ENCODE measurements at places on chromosomes 7 and 10.

GRCh38 chr10:59624136-59624535 is 85.5 kb downstream of the SLC16A9 start:
- no peak for DNase-seq

DNA sequence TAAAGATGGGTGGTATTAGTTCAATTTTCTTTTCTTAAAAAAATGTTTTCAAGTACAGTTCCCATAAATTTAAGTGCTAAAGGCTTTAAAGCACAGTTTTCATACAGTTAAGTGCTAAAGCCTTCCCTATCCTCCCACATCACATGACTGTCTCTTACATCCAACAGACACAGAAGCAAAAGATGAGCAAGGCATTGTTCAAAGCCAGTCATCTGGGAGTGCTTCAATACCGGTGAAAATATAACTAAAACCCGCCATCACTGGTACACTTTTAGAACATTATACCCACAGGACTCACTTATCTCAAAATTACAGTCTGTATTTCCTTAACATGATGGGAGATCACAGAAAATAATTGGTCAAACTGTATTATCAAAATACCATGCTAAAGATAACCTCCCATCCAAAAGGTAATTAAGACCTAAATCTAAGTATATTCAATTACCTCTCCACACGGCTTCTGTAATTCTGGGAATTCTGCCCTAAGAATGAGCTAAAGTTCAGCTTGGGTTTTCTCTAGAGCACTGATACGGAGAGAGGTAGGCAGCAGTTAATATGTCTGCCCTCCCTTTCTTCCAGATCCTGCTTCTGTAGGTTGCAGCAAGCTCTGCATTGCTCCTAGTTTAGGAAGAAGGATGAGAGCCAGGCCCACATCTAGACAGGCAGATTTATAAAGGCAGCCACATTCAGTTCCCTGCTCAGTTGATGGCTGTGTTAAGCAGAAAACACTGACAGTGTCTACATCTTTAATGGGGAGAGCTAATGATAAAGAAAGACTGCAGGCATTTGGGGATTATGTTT is 474.8 kb upstream of the PFKP start:
- no peak for DNase-seq

GRCh38 chr10:24889639-24890038 is 62.8 kb downstream of the PRTFDC1 start:
- DNase-seq = no peak

DNA sequence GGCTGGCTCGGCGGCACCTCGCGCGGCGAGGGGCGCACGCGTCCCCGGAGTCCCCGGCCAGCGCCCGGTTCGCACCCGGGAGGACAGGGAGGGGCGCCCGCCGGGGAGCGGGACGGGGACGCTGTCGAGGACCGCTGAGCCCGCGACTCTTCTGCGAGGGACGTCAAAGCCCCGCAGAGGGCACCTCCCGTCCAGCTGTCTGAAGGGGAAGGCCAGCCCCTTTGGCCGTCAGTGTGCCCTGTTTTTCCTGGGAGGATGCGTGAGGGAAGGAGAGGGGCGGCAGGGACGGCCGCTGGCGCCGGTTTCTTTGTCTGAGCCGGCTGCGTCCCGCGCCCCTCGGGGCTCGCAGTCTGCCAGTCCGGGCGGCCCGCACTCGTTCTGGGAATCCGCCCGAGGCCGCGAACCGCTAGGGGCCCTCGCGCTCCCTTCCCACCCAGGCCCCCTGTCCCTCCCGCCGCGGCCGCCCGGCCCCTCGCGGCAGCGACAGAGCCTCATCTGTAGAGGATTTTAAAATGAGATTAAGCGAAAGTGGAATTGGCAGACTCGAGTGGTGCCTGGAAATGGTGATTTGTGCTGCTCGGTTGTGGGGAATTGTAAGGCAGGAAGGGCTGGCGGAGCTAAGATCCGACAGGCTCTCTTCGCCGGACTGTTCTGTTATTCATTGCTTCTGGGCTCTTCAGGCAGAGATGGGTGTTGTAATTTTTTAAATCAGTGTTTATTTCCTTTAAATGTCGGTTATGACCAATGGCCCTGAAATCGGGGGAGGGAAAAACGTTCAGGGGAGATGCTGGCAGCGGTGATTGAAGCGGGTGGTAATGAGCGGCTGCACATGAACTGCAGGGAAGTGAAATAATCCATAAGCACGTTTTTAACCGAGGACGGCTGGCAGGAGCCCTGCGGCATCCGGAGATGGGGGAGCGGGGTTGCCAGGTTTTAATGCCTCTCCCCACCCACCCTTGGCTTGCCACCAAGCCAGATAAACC is 618 bp upstream of the RELN start:
- no peak for DNase-seq

GRCh38 chr7:155591055-155591775 is 44.9 kb upstream of the CNPY1 start:
- DNase-seq = no peak

DNA sequence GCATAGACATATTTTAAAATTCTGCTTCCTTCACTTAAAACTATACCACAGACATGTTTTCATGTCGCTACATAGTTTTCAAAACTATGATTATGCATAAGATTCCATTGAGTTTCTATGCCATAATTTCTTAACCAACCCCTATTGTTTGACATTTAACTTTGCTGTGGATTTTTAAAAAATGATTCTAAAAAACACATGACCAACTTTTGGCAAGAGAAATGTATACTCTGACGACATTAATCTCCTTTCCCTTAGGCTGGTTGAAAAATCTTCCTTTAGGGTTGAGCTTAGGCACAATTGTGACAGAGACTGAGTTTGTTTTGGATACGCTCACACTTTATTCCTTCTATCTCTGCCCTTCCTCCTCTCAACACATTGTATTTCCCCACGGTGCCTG is 14.9 kb downstream of the CREB5 start:
- no peak for DNase-seq

DNA sequence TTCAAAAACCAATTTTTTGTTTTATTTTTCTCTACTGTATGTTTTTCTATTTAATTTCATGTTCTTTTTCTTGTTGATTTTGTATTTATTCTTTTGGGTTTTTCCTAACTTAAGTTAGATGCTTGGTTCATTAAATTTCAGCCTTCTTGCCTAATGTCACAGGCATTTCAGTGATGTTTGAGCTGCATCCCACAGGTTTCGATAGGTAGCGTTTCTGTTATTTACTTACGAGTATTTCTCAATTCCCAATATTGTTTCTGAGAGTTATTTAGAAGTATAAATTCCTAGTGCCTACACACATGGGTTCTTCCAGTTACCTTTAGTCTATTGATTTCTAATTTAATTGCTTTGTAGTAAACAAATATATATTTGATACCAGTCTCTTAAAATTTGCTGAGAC is 18.2 kb downstream of the PROSER2 start:
- no peak for DNase-seq

- no peak for DNase-seq
These were observed 18.6 kb upstream of the VCL start for GRCh38 chr10:73979141-73979808.

DNA sequence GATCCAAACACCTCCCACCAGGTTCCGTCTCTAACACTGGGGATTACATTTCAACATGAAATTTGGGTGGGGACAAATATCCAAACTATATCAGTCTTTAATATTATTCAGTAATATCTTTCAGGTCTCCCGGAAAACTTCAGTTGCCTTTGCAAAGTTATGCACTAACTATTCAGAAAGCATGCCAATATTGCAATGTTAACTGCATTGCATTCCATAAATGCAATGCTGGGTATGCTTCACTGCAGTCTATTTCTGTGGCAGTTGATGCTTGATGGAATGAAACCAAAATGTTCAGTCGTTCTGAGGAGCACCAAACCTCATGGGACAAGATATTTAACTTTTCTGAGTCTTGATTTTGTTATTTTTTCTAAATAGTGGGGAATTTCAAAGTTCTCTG is 147.5 kb downstream of the SLC16A9 start:
- DNase-seq = no peak

GRCh38 chr7:5406957-5407945 is 16.4 kb downstream of the TNRC18 start:
- no peak for DNase-seq

- peak; percentile 49 for DNase-seq
These were observed 370 bp downstream of the TMEM60 start for GRCh38 chr7:77797734-77798393.

DNA sequence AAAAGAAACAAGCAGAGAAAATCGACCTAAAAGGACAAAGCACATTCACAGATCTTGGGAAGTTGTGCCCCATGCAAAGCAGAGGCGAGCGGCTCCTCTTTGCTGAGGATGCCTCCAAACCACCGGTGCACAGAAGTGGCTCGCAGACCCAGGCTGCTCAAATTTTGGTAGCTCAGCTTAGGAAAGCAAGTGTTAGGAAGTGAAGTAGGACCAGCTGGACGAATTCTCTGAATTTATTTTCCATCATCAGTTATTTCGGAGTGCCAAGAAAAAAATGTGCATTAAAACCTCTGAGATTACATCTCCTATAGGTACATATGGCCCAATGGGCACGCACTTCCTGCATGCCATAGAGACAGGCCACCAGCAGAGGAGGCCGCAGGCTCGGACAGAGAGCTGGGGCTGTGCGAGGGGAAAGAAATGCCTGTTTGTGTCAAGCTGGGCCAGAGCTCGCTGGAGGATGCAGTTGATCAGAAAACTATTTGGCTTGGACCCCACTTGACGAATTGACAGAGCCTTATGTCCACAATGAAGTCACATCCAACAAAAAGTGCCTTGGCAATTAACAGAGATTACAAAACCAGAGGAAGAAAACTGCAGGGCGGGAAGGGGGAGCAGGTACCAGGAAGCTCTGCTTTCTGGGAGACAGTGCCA is 122.3 kb upstream of the LYZL2 start:
- peak; percentile 76 for DNase-seq

- DNase-seq = peak; percentile 4
These were observed 20.8 kb downstream of the GHRHR start for GRCh38 chr7:30984359-30985107.

DNA sequence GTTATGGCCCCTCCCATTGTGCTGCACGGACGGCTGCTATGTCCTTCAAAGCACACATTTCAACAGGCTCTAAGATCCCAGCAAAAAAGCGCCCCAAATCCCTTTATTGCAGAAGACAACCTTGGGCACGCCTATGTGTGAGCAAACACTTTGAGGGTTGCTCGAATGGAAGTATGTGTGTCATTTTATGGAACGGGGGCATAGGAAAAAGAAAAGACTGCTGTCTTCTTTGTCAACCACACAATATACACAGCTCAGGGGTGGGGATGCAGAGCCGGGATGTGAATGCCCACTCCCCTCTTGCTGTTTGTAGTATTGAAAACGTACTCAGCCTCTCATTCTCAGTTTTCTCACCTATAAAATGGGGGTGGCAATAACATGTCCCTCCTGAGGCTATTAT is 32.0 kb downstream of the C10orf53 start:
- DNase-seq = no peak

GRCh38 chr7:133265821-133266220 is 12.9 kb downstream of the EXOC4 start:
- DNase-seq = no peak

DNA sequence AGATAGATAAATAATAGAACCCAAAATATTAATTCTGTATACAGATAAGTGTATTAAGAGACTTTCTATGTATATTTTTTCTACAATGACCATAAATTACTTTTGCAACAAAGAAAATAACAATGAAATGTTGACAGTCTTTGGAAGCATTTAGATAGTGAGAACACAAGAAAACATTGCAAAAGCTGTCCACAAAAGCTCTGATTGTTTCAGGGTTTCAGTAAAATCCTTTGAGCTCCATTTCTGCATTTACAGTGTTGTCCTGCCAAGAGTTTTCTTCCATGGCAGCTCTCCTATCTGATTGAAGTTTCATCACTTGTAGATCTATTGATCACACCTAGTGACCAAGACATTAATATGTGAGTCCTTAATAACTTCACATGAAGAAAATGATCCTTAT is 321.8 kb downstream of the GPR37 start:
- no peak for DNase-seq

- DNase-seq = no peak
These were observed 141.4 kb upstream of the PRKCQ start for GRCh38 chr10:6721480-6721879.

- DNase-seq = peak; percentile 52
These were observed 57.8 kb upstream of the PCGF5 start for GRCh38 chr10:91162495-91163268.

DNA sequence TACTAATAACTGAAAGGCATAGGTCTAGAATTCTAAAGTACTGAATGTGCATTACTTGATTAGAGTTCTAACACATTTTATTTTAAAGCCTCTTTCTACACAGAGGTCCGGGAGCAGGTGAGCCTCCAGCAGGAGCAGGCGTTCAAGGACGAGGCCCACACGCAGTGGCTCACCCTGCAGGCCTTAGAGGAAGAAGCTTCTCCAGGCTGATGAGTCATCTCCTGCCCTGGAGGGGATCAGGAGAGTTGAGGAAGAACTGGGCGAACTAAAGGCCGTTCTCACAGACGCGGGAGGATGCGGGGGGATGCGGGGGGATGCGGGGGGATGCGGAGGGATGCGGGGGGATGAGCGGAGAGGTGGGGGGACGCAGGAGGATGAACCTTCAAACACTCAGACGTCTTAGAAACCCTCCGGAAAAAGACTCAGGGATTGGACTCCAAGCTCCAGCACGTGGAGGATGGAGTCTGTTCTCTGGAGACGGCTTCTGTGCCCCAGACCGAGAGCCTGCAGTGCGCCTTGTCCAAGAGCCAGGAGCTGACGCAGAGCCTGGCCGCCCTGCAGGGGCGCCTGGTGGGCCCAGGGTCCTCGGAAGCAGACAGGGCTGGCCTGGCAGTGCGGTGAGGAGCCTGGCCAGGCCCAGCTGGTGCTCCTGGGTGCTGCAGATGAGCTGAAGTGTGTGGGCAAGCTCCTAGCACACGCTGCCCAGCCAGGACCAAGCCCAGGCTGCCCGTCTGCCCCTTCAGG is 433.7 kb upstream of the TPK1 start:
- no peak for DNase-seq

DNA sequence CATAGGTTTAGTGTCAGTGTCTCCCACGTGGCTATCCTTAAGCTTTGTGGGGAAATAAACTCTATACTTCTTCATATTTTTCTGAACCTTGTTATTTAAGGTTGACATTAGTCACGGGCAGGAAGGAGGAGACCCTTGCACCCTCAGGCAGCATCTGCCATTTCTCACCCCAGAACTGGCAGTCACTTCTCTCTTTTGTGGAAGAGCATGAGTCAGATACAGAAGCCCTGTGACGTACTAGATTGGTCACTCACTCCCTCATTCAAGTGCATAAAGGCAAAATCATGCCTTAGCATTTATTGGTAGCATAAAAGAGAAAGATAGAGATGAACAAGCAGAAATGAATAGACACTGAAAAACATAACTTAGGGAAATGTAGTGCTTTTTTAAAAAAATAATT is 206.0 kb upstream of the MDFIC start:
- DNase-seq = no peak
